ENCODE measurements at places on chromosomes 12 and 14. TPM values are rescaled to one million over a fixed set of nuclear protein-coding genes. Genes with fewer than 3 reads are reported as not detected.

DNA sequence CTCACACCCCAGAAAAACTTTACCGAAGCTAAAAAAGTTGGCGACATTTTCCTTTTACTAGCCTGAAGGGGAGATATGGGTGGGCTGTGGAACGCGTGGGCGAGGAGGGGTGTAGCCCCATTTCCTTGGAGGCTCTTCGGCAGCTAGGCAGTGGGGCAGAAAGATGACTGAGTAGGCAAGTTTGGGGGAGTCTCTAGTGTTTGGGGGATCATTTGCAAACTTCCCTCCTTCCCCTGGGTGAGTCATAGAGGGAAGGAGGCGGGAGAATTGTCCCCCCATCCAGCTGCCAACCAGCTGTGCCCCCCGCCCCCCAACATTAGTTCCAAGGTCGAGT lies 2.3 kb downstream of the GLI1 start:
- peak overlapping the region; percentile 6 for H3K27ac ChIP-seq
- DNase-seq: peak; percentile 47
- H3K4me1 ChIP-seq: peaks cover 2% of the 10 kb centered on the region

Gene PLD4
- 0.17 TPM for total RNA-seq

DNA sequence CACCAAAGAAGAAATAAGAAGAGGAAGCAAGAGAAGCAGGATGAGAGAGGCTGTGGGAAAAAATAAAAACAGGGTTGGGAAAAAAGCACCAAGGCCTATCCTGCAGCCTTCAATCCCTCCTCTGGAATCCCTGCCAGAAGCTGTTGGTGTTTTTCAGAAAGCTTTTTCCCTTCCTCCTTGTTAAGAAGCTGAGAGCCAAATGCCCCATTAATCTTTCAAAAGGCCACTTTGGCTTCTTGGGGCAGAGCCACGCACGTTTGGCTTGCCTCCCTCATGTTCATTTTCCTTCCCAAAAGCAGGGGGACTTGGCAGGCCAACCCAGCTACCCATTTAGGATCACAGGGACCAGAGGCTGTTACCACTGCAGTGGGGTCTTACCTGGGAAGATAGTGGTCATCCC lies 365.3 kb downstream of the NUAK1 start:
- peak; percentile 16 for DNase-seq
- no peaks in the 10 kb centered on the region for H3K4me1 ChIP-seq
- H3K36me3 ChIP-seq: no peaks in the 10 kb centered on the region
- no peak overlapping the region for H3K27ac ChIP-seq
- H3K4me3 ChIP-seq: no peak overlapping the region

Gene LTBP2
- 243 TPM for total RNA-seq

DNA sequence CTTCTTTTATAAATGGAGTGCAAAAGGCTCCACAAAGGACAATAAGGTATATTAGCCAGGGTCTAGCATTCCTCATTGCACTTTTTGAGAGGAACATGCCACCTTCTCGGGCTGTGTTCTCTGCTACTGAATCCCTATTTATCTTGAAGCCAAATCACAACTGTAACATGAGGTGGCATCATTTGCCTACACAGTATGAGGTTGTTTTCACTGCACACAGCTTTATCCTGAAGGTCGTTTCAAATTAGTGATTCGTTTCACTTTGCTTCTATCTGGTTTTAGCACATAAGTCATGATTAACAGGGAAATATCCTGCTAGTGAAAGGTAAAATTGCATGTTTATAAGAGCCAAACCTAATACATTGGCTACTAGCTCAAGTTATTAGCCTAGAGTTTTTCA lies 153.8 kb downstream of the SLC35F4 start:
- H3K36me3 ChIP-seq: no peaks in the 10 kb centered on the region
- H3K4me3 ChIP-seq: no peak overlapping the region
- DNase-seq: no peak

DNA sequence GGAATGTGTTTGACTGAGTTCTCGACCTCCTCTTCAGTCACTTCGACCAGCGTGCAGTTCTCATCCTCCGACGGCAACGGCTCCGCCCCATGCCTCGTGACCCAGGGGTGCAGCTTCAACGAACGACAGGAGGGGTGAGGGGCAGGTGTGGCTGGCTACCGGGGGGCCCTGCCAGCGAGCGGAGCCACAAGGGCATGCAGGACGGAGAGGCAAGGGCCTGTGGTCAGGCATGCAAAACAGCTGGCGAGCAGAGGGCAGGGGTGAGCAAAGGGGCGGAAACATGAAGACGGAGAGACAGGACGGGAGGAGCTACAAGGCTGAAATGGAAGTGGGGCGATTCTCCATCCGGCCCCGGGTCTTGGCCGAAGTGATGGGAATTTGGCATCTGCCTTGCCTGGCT lies 38.7 kb downstream of the P2RX4 start:
- no peak for DNase-seq
- no peak overlapping the region for H3K4me3 ChIP-seq
- H3K4me1 ChIP-seq: no peaks in the 10 kb centered on the region
- peaks cover 20% of the 10 kb centered on the region for H3K36me3 ChIP-seq
- H3K27me3 ChIP-seq: no peaks in the 10 kb centered on the region

Gene ASCL1
- total RNA-seq: not detected

- peak; percentile 77 for DNase-seq
- peaks cover 5% of the 10 kb centered on the region for H3K4me1 ChIP-seq
- H3K27me3 ChIP-seq: no peaks in the 10 kb centered on the region
- no peaks in the 10 kb centered on the region for H3K36me3 ChIP-seq
- H3K4me3 ChIP-seq: peak overlapping the region; percentile 97
Measured at GRCh38 chr12:106358396-106359241, 1.1 kb downstream of the POLR3B start.

Gene SLC39A9
- total RNA-seq: 81.9 TPM

Gene ABCD2
- 0.33 TPM for total RNA-seq

- H3K4me3 ChIP-seq: no peak overlapping the region
- no peak for DNase-seq
- H3K4me1 ChIP-seq: no peaks in the 10 kb centered on the region
- H3K36me3 ChIP-seq: no peaks in the 10 kb centered on the region
- H3K27me3 ChIP-seq: no peaks in the 10 kb centered on the region
Measured at GRCh38 chr14:21669284-21669683, 4.3 kb downstream of the OR4E1 start.

- H3K4me1 ChIP-seq: peaks cover 6% of the 10 kb centered on the region
- DNase-seq: no peak
- H3K4me3 ChIP-seq: no peak overlapping the region
Measured at GRCh38 chr14:96177766-96178375, 26.8 kb upstream of the BDKRB2 start.

DNA sequence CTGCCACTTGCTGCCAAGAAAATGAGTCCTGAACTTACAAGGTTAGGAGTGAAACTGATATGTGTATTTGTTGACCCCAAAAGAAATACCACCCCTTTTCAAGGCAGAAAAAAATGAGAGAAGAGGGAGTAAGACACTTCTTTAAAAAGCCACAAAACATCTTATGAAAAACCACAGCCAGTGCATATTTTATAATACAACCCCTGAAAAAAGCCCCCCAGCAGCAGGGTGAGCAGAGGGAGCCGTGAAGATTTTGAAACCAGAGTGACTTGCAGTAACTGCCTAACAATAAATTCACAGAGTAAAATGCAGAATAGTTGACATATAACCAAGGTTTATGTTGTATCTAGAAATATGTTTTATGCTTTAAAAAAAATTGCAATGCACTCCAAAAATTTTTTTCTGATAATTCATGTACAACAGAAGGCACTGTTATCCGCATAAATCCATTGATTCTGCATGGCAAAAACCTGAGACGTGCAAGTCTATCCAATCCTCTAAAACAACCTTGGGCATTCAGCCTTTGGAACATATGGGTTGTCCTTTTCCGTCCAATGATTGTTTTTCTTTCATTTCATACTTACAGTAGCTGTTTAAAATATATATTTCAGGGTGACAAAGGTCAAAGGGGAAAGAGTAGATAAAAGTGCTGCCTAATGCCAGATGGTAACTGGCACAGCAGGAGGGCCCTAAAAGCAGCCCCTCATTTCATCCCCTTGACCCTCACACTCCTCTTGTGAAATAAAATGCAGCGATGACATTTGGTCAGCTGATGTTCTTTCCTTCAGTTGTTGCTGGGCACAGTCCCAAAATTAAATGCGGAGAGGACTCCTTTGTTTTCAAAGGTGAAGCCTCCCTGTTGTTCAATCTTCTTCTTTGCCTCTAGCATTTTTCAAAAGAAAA lies 65.3 kb downstream of the IPO8 start:
- H3K4me1 ChIP-seq: no peaks in the 10 kb centered on the region
- H3K36me3 ChIP-seq: peaks cover 2% of the 10 kb centered on the region
- DNase-seq: no peak
- no peak overlapping the region for H3K27ac ChIP-seq
- H3K4me3 ChIP-seq: no peak overlapping the region

Gene POTEM
- total RNA-seq: not detected

Data from fibroblast of lung (primary cell).